ENCODE measurements at places on chromosomes 2 and 18.

GRCh38 chr18:10798727-10799550 lies 273.1 kb downstream of the NAPG start:
- DNase-seq, result no peak

- no peak for DNase-seq
Measured at GRCh38 chr2:128169497-128169896, 78.5 kb downstream of the UGGT1 start.

DNA sequence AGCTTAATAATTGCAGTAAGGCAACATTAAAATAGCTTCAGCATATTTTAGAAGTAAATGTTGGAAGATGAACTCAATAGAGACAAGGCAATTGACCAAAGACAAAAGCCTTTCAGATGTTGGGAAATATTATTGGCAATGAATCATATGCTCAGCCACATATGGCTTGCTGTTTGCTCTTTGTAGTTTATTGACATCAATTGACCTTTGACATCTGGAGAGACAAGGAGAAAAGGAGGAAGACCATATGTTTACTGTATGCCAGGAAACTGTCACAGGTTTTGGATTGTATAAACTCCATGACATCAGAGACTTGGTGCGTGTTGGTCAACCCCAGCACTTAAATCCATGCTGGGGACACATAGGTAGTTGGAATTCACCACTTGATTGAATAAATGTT lies 60.6 kb upstream of the SLC16A14 start:
- no peak for DNase-seq

DNA sequence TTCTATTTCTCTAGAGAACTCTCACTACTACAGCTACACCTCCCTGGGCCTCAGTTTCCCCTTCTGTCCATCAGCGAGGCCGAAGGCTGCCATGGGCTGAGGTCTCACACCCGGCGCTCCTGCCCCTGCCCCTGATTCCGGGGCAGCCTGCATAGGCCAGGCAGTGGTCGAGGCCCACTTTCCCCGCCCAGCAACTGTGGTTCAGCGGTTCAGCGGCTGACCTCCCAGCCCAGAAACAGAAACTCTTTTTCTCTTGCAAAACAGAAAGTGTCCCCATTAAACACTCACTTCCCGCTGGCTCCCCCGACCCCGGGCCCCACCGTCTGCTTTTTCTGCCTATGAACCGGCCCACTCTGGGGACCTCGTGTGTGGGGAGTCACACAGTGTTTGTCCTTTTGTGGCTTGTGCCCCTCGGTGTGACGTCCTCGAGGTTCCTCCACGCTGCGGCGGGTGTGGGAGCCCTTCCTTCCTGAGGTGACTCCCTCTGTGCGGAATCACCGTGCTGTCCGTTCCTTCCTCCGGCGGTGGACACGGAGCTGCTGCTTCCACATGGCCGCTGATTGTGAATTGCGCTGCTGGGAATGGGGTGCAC lies 16.0 kb downstream of the PDCD1 start:
- DNase-seq, result peak; percentile 29

DNA sequence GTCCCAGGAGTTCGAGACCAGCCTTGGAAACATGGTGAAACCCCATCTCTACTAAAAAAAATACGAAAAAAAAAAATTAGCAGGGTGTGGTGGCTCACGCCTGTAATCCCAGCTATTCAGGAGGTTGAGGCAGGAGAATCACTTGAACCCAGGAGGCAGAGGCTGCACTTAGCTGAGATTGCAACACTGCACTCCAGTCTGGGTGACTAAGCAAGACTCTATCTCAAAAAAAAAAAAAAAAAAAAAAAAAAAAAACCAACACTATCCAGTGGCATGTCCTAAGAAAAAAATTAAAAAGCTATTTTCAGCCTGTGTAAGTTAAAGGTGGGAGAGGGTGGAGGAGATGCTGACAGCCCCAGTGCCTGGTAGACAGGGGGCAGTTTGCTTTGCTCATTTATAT lies 32.2 kb upstream of the REL start:
- DNase-seq, result no peak
